ENCODE measurements at places on chromosomes 16 and 17.

GRCh38 chr17:81683208-81683583, 401 bp downstream of the ARL16 start:
- DNase-seq = no peak

GRCh38 chr17:81520021-81520901, 7.7 kb upstream of the ACTG1 start:
- no peak for DNase-seq

DNA sequence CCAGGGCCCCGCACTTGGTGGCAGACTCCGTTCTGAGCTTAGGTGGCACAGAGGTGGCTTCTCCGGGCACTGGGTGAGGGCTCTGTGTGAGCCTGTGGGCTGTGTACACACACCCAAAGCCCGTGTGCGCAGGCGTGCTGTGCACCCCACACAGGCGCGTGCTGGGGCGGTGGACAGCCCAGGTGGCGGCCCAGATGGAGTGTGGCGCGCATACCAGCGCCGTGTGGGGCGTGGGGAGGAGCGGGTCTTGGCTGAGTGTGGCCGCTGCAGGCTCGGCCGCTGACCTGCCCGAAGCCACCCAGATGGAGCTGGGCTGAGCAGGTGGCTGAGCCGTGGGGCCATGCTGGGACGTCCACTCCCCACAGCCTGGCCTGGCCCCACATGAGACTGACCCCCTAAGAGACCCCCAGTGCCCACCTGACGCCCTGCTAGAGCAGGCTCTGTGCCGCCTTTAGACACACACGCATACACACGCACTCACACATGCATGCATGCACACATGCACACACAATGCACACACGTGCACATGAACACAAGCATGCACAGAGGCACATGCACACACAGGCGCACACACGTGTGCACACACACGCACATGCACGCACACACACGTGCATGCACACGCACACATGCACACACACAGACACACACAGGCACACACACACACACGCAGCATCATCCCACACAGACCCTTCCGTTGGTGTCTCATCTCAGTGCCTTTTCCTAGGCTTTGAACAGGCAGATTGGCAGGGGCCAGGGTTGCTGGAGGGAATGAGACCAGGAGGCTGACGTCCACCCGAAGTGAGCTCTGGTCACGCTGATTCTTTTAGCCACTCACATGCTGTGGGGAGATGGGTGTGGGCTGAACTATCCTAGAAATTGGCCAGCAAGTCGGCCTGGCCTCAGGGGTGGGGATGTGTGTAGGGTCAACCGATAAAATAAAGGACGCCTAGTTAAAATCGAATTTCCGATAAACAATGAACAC, 2.1 kb downstream of the PRR35 start:
- DNase-seq = no peak

GRCh38 chr16:65532258-65532657, 410.4 kb upstream of the CDH11 start:
- no peak for DNase-seq

DNA sequence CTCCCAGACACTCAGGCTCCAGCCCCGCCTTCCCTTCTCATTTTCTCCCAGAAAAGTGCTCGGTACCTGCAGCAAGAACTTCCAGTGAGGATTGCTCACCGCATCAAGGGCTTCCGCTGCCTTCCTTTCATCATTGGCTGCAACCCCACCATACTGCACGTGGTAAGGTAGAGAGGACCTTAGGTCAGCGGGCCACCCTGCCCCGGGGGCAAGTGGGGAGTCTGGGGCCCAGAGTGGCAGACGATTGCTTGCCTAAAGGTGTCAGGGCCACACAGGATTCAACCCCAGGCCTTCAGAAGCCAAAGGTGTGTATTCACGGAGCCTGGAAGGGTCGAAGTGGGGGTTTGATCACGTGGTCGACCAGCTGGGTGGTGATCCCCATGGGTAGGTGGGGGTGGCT, 1.4 kb downstream of the BCKDK start:
- DNase-seq = no peak

- DNase-seq = no peak
These were observed 4.1 kb upstream of the ZNF19 start for GRCh38 chr16:71493213-71493612.

DNA sequence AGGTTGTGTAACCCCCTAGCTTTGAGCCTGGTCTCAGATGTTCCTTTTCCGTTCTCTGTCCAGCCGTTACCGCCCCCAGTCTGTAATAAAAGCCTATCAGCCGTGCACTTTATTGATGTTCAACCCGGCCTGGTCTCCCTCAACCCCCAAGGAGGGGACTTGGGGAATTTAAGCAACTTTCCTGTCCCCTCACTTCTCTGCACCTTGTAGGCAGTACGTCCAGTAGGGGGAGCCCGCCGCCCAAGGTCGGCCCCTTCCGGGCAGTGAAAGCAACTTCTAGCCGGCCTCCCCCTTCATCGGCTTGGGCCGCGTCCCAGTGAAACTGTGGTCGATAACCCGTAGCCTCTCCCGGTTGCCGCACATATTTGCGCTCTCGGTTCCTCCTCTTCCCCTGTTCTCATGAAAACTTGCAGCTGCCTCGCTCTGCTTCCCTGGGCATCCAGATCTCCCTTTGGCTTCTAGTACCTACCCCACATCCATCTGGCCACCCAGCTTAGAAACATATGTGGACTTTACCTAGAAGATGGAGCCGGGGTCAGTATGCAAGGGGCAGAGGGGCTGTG, 7.9 kb downstream of the PNPO start:
- DNase-seq = no peak

DNA sequence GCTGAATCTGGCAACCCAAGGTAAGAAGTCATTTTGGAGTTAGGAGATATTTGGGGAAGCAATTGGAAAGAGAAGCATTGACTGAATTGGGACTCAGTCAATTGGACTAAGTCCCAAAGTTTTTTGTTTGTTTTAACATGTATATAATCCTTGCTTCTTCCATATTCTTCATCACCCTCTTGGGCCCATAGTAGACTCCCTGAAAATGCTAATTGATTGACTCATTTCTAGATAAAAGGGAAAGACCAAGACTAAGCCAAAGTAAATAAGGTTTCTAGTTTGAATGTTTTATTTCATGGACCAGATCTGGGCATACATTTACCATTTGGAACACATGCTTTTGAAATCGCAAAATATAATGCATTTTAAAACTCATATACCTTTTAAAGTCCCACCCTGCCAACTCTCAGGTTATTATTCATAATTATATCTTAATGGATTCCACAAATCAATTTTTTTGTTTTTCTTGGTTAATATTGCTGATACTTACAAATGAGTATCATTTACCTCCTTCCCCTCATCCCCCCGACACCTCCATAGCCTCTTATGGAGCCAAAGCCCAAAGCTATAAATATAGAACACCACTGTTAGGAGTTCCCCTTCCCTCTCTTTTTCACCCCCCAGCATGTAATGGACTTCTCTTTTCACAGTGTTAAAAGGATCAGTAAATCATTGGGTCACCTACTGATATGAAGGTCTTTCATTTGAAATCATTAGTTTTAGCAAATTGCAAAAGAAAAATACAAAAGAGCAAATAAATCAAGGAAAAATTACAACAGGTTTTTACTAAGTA, 674.0 kb upstream of the SOX9 start:
- no peak for DNase-seq

- DNase-seq = no peak
These were observed 24.9 kb downstream of the ACTG1 start for GRCh38 chr17:81487487-81488275.

DNA sequence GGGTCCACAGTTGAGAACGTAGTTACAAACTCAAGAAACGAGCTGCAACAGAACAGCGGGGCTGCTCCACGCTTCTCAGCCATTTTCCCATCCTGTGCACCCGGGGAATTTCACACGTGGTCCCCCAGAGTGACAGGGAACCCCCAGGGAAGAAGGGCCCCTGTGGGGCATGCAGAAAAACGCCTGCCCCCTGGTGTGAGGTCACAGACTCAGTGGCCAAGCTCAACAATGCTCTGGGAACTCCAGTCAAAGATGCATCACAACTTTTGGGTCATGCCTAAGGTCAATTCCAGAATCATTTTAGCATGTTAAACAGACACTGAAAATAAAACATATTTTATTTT, 115.4 kb downstream of the ZNF778 start:
- DNase-seq = no peak

DNA sequence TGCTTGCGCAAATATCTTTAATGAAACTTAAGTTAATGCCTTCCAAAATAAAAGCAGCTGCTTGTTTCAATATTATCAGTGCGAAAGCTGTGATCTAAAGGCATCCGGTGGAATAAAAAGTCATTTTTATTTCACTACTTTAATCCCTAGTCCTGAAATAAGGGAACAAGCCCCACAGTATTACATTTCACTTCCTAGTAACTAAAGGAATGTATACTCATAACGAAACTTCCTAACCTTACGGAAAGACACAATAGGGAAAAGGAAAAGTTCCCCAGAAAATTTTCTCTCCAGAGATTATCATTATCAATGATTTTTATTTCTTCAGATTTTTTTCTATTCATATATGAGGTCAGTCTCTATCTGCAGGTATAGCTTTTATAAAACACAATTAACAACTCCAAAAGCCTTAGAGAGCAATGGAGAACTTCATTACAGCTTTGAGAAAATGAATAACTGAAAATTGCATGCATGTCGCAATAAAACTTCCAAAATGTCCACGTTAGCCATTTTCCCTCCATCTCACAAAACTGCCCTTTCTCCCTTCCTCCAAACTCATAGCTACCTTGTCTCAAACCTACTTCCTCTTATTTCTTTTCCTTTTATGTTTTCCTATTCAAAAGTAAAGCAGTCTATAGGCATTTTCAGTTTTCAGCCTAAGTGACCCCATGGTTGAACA, 154.3 kb upstream of the MED13 start:
- DNase-seq = no peak

Measured in brain pericyte (primary cell).